Body of pancreas (tissue), 4 donors: ENCODE measurements at places on chromosomes 3 and 15.

GRCh38 chr15:31554261-31554660, 227.6 kb downstream of the KLF13 start:
- no peaks in the 10 kb centered on the region for H3K4me1 ChIP-seq
- no peak for DNase-seq
- no peak overlapping the region for H3K4me3 ChIP-seq
- no peak overlapping the region for H3K27ac ChIP-seq
- no peaks in the 10 kb centered on the region for H3K36me3 ChIP-seq

DNA sequence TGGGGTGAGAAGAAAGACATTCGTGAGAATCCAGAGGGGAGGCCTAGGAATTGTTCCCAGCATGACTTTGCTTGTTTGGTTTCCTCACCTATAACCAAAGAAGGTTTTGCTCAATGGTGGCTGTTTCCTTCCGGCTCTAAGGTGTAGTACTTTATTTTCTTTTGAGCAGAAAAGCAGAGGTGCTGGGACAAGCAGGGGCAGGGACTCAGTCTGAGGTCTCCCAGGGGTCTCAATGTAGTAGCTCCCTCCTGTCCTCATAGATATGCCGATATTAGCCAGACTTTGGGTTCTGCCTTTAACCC, 41.6 kb downstream of the ZBTB38 start:
- peak overlapping the region; percentile 96 for H3K27ac ChIP-seq
- DNase-seq, result no peak
- H3K36me3 ChIP-seq, result peaks cover 4% of the 10 kb centered on the region
- peaks cover 88% of the 10 kb centered on the region for H3K4me1 ChIP-seq
- H3K27me3 ChIP-seq, result no peaks in the 10 kb centered on the region
- H3K4me3 ChIP-seq, result no peak overlapping the region

DNA sequence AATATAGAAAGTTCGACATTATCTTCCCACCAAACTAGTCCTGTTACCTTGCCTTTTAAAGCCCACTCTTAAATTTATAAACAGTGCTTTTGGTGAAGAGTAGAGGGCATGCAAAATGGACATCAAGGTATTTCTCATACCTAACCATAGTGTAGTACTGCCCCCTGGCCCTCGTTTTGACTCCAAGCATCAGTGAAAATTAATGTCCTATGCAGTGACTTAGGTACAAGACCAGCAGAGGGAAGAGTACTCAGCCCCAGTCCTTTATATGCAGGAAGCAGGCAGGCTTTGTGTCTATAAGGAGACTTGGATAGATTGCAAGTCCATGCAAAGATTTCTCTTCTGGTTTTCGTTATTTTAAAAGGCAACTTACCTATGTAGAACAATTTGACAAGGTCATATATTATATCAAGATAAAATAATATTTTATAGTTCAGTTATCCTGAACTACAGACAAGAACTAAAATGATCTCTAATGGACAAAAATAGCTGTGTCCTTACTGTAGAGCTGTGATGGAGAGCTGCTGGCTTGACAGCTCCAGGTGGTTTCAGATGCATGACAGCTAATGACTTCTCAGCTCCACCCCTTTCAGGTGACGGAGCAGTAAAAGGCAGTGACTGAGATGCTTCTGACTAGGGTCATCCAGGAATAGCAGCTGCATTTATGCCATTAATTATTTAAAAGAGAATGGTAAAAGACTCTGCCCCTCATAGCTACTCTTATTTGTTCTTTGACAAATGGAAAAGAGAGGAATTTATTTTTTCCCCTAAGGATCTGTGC, 646.1 kb downstream of the SQOR start:
- H3K36me3 ChIP-seq, result no peaks in the 10 kb centered on the region
- no peak overlapping the region for H3K4me3 ChIP-seq
- no peaks in the 10 kb centered on the region for H3K27me3 ChIP-seq
- peak; percentile 50 for DNase-seq

GRCh38 chr3:29185706-29186105, 95.2 kb upstream of the RBMS3 start:
- no peaks in the 10 kb centered on the region for H3K4me1 ChIP-seq
- H3K27ac ChIP-seq, result no peak overlapping the region
- H3K36me3 ChIP-seq, result no peaks in the 10 kb centered on the region
- H3K27me3 ChIP-seq, result no peaks in the 10 kb centered on the region
- no peak for DNase-seq

GRCh38 chr15:25176616-25176923, 221.8 kb downstream of the SNRPN start:
- no peak overlapping the region for H3K4me3 ChIP-seq
- no peaks in the 10 kb centered on the region for H3K4me1 ChIP-seq
- H3K27ac ChIP-seq, result no peak overlapping the region
- no peaks in the 10 kb centered on the region for H3K36me3 ChIP-seq

DNA sequence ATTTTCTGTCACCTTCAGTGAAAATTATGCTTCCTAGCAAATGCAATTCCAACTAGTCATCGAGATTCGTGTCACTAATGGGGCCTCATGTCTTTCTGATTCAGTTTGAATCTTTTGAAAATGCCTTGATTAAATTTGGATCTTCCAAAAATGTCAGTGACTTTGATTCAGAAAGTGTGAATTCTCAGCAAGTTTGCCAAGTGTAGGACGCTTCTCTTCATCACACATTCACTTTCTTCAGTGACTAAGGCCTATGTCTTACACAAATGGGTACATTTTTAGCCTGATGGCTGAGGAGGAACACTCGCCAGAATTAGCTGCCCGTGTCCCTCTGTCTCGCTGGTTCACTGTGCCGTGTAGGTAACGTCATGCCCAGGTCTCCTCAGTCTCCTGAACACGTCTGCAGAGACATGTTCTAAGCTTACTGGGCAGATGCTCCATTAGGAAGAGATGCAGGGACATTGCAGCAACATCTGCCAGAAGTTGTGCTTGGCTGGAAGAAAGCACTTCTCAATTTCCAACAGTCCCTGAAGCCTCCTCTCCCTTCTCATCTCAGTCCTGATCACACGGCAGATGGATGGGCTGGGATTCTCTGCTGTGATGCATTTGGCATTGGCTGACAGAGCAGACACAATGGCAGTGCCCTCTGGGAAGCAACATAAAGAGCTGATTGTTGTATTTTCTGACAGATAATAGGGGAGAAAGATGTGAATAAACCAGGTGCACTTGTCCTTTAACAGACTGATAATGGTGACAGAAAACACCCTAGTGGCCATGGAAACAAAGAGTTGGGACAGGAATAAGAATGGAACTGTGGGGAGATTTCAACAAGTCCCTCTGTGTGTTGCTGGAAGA, 29.1 kb upstream of the LYZL4 start:
- no peaks in the 10 kb centered on the region for H3K27me3 ChIP-seq
- H3K27ac ChIP-seq, result no peak overlapping the region
- no peak for DNase-seq
- no peaks in the 10 kb centered on the region for H3K36me3 ChIP-seq
- no peaks in the 10 kb centered on the region for H3K4me1 ChIP-seq

- no peak overlapping the region for H3K4me3 ChIP-seq
- no peak for DNase-seq
These were observed 8.1 kb upstream of the GAP43 start for GRCh38 chr3:115615001-115615814.

GRCh38 chr15:63054985-63055384, 12.4 kb downstream of the TPM1 start:
- H3K4me3 ChIP-seq, result no peak overlapping the region
- peaks cover 63% of the 10 kb centered on the region for H3K4me1 ChIP-seq
- peak overlapping the region; percentile 19 for H3K27ac ChIP-seq
- no peak for DNase-seq
- no peaks in the 10 kb centered on the region for H3K27me3 ChIP-seq

DNA sequence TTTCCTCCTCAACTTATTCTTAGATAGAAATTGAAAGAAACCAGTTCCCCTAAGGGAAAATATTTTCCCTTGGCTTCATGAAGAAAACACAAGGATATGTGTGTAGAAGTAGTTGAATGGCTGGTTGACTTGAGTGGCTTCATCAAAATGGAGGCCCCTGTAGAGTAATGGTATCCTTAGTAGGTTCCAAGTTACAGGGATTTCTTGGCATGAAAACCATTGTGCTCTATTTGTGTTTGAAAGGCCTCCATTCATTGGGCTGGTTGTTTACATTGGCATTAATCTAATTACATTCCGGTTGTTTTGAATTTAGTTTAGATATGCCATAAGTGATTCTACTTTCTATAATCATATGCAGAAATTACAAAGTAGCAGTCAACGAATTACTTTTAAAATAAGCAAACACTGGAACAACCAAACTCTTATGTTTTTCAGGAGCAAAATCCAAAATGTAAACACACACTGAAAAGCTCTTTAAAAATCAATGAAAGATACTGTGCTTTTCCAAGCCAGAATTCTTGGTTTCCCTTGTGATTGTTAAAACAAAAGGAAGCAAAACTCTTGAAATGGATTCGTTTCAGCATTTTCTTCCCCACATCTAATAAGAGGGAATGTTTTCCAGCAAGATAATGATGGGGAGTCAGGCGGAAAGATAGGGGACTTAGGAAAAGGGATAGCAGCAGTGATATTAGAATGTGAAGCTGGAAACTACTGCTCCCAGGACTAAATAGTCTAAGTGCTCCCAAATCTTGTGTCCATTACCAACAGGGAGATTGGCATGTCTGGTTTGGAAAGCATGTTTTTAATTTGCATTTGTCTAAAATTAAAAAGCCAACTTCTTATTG, 77.0 kb downstream of the EPHA3 start:
- no peaks in the 10 kb centered on the region for H3K36me3 ChIP-seq
- H3K4me1 ChIP-seq, result peaks cover 13% of the 10 kb centered on the region

- no peak overlapping the region for H3K27ac ChIP-seq
- H3K36me3 ChIP-seq, result no peaks in the 10 kb centered on the region
- H3K27me3 ChIP-seq, result no peaks in the 10 kb centered on the region
- peaks cover 5% of the 10 kb centered on the region for H3K4me1 ChIP-seq
- no peak for DNase-seq
- no peak overlapping the region for H3K4me3 ChIP-seq
These were observed 41.6 kb downstream of the BDH1 start for GRCh38 chr3:197513953-197514785.

DNA sequence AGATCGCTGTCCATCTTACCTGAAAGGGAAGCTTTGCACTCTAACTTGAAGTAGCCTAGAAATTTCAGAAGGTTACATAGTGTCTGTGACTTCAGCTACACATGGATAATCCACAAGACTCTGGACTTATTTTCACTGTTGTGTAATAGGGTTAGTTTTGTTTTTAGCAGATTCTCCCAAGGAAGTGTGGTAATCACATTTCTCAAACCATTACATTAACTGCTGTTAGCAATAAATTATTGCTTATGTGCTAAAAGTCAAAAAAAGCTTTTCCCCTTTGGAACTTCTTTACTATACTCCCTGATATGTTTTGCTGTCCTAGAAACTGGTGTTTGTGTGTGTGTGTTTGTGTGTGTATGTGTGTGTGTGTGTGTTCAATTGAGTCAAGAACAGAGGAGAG, 351.8 kb upstream of the TPRG1 start:
- no peaks in the 10 kb centered on the region for H3K27me3 ChIP-seq
- no peaks in the 10 kb centered on the region for H3K36me3 ChIP-seq
- no peak overlapping the region for H3K4me3 ChIP-seq
- H3K4me1 ChIP-seq, result no peaks in the 10 kb centered on the region
- no peak for DNase-seq
- no peak overlapping the region for H3K27ac ChIP-seq

- H3K27me3 ChIP-seq, result no peaks in the 10 kb centered on the region
- no peak overlapping the region for H3K27ac ChIP-seq
- no peaks in the 10 kb centered on the region for H3K4me1 ChIP-seq
- no peak for DNase-seq
These were observed 360.9 kb downstream of the ZNF385D start for GRCh38 chr3:21390136-21390535.

DNA sequence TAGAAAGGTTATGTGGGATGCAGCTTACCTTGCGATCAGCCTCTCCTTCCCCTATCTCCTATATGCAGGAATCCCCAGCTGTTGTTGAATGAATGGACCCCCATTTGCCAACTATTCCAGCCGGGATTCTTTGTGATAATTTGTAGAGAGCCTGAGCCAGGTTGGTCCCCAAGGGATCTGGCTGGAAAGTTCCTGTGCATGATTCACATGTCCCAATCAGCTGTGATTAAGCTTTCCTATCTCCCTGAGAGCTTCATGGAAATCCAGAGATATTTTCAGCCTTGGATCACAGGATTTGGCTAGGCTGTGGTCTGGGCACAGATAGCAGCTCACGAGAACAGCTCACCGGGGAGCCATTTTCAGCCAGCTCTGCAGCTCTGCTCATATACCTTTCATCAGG, 76.7 kb downstream of the ARNT2 start:
- no peak overlapping the region for H3K4me3 ChIP-seq
- DNase-seq, result peak; percentile 26
- peaks cover 5% of the 10 kb centered on the region for H3K4me1 ChIP-seq
- no peaks in the 10 kb centered on the region for H3K36me3 ChIP-seq

DNA sequence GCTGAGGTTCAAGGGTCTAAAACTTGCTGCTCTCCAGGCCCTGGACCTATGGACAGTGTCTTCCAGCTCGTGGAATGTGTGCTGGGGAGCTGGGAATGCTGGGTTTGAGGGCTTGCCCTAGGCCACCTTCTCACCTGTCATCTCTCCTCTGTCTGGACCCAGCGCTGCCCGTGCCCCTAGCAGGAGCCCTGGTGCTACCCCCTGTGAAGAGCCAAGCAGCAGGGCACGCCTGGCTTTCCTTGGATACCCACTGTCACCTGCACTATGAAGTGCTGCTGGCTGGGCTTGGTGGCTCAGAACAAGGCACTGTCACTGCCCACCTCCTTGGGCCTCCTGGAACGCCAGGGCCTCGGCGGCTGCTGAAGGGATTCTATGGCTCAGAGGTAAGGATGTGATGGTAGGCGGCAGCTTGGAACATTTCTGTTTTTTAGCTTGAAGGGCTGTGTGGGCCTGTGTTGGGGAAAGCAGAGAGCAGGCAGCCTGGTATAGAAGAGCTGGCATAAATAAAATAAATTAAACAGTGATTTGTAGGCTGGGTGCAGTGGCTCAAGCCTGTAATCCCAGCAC, 5.1 kb downstream of the CHRD start:
- no peak overlapping the region for H3K4me3 ChIP-seq
- no peaks in the 10 kb centered on the region for H3K27me3 ChIP-seq
- no peaks in the 10 kb centered on the region for H3K36me3 ChIP-seq
- peaks cover 15% of the 10 kb centered on the region for H3K4me1 ChIP-seq
- no peak overlapping the region for H3K27ac ChIP-seq
- DNase-seq, result no peak

DNA sequence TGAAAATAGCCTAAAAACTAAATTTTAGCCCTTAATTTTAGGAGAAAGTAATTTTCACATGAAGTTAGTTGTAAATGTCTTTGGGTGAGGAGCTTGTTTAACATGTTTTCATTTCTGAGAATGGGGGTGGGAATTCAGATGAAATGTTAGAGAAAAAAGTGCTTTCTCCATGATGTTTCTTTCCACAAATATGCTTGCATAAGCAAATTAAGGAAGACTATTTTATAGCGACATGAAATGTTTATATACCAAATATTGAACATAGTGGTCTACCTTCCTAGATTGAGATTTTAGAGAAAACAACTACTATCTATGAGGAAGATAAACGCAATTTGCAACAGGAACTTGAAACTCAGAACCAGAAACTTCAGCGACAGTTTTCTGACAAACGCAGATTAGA, 13.0 kb upstream of the RPLP1 start:
- peaks cover 9% of the 10 kb centered on the region for H3K4me1 ChIP-seq
- no peak for DNase-seq
- no peaks in the 10 kb centered on the region for H3K27me3 ChIP-seq
- H3K27ac ChIP-seq, result no peak overlapping the region
- H3K4me3 ChIP-seq, result no peak overlapping the region
- H3K36me3 ChIP-seq, result no peaks in the 10 kb centered on the region

- no peak overlapping the region for H3K27ac ChIP-seq
- no peak overlapping the region for H3K4me3 ChIP-seq
- H3K27me3 ChIP-seq, result no peaks in the 10 kb centered on the region
- H3K4me1 ChIP-seq, result peaks cover 13% of the 10 kb centered on the region
- no peaks in the 10 kb centered on the region for H3K36me3 ChIP-seq
These were observed 160.8 kb upstream of the TLE3 start for GRCh38 chr15:70258369-70259027.

GRCh38 chr15:54288049-54288448, 309.8 kb downstream of the UNC13C start:
- no peaks in the 10 kb centered on the region for H3K27me3 ChIP-seq
- no peak for DNase-seq
